ENCODE measurements at places on chromosomes 1 and 21.

- no peak for DNase-seq
Observed at GRCh38 chr1:28510273-28510969, 4.6 kb downstream of the RCC1 start.

DNA sequence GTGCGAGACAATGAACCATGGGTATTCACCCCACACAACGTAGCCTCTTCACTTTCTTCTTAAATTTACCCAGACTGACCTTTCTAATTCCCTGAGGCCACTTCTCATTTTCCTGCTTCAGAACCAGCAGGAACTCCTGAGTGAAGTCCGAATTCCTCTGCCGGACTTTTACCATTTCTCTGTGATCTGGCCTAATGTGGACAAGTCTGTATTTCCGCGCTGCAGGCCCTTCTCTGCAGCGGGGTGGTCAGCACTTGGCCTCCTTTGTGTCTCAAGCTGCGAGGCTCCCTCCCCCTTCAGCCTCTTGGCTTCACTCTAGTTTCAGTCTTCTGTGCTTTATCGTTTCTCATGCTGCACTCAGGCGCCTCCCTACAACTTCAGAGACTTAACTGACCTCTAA is 9.4 kb upstream of the CTBS start:
- DNase-seq: no peak

- DNase-seq: no peak
Observed at GRCh38 chr1:91891969-91892368, 6.0 kb upstream of the TGFBR3 start.

DNA sequence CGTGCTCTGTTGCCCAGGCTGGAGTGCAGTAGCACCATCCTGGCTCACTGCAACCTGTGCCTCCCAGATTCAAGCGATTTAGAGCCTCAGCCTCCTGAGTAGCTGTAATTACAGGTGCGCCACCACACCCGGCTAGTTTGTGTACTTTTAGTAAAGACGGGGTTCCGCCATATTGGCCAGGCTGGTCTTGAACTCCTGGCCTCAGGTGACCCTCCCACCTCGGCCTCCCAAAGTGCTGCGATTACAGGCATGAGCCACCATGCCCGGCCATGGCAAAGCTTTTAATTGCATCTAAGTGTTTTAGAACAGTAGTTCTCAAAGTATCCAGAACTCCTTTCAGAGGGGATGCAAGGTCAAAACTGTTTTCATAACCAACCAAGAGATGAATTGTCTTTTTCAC is 25.1 kb upstream of the IFNGR2 start:
- no peak for DNase-seq

- peak; percentile 72 for DNase-seq
Observed at GRCh38 chr1:89198491-89199072, at the start of gene GBP4. Gene GBP4 (minus strand): TSS chr1:89198942. CDS start chr1:89198834, 108 bp downstream.

DNA sequence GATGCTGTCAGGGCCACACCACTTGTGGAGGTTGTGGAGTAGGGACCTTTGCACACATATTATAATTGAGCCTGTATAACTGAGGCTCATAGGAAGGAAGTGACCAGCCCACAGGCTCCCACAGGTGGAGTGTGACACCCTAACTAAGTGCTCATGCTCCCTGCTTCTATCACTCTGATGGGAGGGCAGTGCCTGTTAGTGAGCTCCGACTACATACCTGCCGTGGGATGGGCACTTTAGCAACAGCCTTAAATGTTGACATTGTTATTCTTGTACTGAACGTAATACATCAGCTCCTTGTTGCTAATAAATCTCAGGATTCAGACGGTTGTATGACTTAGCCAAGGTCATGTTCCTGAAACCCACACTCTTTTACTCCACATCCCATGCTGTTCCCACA is 58.0 kb downstream of the BEND5 start:
- no peak for DNase-seq

- DNase-seq: no peak
Observed at GRCh38 chr1:87150143-87150542, 178.5 kb upstream of the LMO4 start.

- no peak for DNase-seq
Observed at GRCh38 chr1:4877426-4877825, 223.0 kb downstream of the AJAP1 start.

- no peak for DNase-seq
Observed at GRCh38 chr1:247539215-247539614, 3.0 kb upstream of the OR2C3 start.

DNA sequence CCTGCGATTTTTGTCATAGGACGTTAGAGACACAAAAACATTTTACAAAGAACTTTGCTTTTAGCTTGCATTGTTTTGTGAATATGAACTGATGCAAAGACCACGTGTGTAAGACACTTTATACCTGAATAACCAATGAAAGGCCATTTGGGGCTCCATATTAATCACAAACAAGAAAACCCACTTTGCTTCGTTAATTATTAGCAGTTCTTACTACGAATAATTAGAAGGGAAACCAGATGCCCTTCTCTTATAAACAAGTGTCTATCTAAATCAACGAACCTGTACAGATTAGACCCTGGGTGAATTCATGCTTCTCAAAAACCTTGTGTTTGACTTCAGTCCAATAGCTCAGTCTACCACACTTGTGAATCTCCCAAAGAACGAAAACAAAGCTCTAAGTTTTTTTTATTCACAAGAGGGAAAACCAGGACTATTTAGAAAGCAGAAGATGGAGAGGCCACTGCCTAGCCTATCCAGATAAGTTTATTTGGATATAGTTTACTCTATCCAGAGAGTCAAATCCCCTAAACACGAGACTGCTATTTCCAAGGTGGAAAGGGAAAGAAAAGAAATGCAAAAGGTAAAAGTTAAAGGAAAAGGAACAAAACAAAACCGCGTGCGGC is 897 bp downstream of the CYYR1 start:
- no peak for DNase-seq

- no peak for DNase-seq
Observed at GRCh38 chr21:45957551-45957950, 24.0 kb upstream of the COL6A1 start.

DNA sequence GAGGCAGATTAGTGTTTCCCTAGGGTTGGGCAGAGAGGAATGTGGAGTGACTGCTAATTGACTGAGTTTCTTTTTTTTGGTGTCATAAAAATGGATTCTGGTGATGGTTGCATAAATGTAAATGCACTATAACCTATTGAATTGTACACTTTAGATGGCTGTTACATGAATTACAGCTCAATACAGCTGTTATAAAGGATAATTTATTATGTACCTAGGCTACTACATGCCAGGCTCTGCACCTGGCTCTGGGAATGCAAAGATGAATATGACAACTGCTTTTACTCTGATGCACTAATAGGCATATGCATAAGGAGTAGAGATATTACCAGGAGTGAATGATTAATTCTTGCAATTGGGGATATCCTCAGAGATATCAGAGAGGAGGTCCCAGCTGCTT is 345.3 kb downstream of the PTBP2 start:
- no peak for DNase-seq

- no peak for DNase-seq
Observed at GRCh38 chr21:14751602-14752344, 205.7 kb upstream of the SAMSN1 start.

DNA sequence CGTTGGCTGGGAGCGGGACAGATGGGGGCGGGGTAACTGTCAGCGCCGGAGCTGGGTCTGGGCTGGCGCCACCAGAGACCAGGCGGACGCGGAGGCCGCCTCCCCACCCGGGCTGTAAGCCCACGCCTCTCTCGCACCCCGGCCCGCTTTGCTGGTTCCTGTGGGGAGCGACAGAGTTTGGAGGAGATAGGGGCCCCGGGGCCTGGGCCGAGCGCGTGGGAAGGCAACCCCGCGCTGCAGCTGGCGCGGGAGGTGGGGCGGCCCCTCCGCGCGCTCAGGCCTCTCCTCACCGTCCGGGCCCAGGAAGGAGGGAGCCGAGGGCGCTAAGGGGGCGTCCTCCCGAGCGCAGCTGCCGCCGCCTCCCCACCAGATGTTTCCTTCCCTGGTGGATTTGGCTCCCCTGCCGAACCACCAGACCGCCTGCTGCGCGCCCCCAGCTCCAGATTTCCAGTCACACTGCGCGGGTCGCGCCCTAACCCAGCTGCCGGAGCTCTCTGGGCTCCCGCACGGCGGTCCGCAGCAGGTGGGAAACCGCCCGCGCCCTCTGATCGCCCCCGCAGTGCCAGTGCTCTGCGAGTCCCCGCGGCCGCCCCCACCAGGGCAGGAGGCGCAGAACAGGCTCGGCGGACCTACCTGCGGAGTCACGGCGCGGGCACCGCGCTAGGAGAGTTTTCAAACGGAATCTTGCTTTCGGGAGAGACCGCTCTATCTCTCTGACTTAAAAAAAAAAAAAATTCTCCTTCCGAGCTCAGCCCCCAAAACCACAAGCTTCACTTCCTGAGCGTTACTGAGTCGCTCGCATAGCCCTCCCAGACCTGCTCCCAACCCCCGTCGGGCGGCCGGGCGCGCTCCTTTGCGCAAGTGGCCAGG is 1.1 kb downstream of the GFI1 start:
- DNase-seq: peak; percentile 75

- no peak for DNase-seq
Observed at GRCh38 chr1:118223426-118223825, 38.4 kb upstream of the SPAG17 start.

GRCh38 chr1:201925981-201926645 is 20.2 kb downstream of the LMOD1 start:
- no peak for DNase-seq

GRCh38 chr1:22702296-22703085 is 8.1 kb upstream of the EPHB2 start:
- DNase-seq: no peak

DNA sequence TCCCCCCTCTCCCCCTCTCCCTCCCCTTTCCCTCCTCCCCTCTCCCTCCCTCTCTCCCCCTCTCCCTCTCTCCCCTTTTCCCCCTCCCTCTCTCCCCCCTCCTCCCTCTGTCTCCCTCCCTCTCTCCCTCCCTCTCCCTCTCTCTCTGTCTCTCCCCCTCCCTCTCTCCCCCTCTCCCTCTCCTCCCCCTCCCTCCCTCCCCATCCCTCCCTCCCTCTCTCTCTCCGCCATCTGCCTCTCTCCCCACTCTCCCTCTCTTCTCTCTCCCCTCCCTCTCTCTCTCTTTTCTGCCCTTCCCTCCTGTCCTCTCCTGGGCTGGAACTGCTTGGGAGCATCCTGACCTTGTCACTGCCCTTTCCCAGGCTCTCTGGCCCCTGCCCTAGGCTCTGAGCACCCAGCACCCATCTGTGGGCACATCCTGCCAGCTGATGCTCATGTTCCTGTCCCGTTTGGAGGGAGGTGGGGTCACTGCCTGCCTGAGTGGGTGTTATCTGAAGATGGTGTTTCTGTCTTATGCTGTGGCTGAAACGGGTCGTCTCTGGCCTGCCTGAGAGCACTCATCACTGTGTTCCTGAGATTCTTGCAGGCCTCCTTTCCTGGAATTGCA is 10.8 kb downstream of the FTCD start:
- peak; percentile 44 for DNase-seq

DNA sequence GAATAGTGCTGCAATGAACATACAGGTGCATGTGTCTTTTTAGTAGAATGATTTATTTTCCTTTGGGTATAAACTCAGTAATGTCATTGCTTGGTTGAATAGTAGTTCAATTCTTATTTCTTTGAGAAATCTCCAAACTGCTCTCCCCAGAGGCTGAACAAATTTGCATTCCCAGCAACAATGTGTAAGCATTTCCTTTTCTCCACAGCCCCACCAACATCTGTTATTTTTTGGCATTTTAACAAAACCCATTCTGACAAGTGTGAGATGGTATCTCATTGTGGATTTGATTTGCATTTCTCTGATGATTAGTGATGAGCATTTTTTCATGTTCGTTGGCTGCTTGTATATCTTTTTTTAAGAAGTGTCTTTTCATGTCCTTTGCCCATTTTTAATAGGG is 21.9 kb upstream of the EEIG2 start:
- DNase-seq: no peak

DNA sequence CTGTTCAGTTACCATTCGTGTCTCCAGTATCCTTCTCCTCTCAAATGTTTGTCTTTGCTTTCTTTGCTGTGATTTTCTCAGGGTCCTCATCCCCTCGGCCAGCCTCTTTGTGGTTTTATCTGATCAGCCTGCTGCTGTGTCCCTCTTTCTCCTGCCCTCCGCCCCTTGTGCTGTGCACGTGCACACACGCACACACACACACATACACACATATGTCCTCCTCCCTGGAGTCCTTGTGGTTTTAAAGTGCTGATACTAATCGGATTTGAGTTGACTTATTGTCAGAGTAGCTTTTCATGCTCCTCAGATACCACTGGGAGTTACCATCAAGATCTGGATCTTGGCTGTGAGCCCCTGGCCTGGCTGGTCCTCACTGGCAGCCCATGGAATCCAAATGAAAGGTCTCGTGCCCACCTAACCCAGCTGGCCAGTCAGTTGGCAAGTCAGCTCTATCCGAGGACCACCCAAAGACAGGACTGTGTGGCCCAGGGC is 34.1 kb downstream of the QSOX1 start:
- no peak for DNase-seq

- DNase-seq: no peak
Observed at GRCh38 chr1:150576794-150577556, 2.4 kb downstream of the MCL1 start.

- peak; percentile 51 for DNase-seq
Observed at GRCh38 chr1:78676347-78676982, 26.8 kb downstream of the IFI44 start.

- DNase-seq: no peak
Observed at GRCh38 chr1:9589144-9589718, 520 bp downstream of the TMEM201 start.

DNA sequence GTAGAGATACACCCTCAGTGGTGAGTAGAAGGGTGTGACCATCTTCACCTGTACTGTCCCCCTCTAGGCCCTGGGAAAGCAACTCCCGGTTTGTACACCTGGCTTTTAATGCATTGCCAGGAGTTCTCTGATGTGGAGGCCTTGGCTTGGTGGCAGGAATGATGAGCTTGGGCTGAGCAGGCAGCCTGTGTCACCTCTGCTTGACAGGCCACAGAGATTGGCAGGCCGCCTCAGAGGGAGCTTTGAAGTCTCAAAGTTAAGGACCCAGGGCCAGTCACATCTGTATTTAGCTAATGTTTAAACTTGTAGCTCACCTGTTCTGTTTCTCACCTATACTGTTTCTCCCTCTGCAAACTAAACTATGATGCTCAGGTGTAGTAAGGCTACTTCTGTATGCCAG is 28.5 kb downstream of the HUNK start:
- peak; percentile 68 for DNase-seq

All from right lobe of liver (tissue), 6 donors.